ENCODE measurements at places on chromosomes 6 and 20.

GRCh38 chr20:37243937-37244571 is 17.6 kb downstream of the GHRH start:
- DNase-seq, result no peak

GRCh38 chr6:82363428-82364086 is at the start of gene TPBG:
TSS of gene TPBG (plus strand) at chr6:82363817. CDS start at chr6:82364962, 1,145 bp downstream.
- peak; percentile 79 for DNase-seq

DNA sequence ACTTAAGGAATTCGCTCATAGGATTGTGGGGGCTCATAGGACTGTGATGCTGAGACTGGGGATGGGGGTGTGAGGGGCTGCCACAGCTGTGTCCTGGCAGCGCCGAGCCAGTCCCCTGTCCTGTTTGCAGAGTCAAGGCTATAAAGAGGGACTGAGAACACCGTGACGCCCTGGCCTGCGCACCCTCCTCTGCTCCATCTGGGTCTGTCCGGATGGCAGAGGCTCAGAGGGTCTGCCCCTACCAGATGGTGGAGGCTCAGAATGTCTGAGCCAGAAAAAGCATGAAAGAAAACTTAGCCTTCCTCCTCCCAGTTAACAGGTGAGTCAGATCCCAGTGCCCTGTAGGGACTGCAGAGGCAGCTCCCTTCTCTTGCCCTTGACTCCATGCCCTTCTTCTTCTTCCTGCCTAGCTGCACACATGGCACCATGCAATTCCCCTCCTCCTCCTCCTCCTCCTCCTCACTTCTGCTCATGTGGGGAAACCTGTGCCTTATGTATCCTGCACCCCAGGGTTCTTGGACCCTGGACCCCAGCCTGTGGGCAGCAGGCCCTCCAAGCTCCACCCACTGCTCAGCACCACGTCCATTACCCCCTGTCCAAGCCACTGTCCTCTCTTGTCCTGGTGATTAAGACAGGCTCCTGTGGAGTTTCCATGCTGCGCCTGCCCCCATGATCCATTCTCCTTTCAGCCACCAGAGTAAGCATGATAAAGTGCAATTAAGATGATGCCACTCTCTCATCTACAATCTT is 410.0 kb upstream of the SULF2 start:
- DNase-seq, result no peak

DNA sequence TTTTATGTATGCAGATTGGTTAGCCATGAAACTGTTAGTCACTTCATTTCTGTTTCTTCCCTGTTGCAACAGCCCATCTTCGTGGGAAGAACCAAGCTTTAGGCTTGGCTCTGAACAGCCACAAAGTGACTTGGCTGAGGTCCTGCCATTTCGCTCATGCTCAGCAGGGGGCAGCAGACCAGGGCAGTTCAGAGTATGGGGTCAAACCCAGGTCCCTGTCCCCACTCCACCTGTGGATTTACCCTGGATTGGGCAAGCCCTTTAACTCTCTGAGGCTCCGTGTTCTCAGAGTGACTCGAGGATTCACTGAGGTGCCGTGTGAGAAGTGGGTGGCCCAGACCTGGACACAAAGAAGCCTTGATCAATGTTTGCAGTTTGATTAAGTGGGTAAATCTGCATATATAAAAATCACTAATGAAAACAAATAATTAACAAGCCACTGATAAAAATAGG is 19.8 kb upstream of the MAP1LC3A start:
- DNase-seq, result peak; percentile 63

DNA sequence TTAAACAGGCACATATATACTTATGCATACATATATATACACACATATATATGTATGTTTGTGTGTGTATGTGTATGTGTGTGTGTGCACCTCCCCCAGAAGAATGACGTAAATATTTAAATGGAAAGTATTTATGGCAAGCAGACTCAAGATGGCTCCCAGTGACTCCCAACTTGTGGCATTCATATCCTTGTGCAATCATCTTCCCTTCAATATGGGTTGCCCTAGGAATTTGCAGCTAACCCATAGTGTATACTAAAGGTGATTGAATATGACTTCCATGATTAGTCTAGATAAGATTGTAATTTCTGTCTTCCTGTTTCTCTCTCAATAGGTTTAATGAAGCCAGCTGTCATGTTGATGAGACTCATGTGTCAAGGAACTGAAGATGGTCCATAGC is 127.6 kb downstream of the TRDN start:
- no peak for DNase-seq

DNA sequence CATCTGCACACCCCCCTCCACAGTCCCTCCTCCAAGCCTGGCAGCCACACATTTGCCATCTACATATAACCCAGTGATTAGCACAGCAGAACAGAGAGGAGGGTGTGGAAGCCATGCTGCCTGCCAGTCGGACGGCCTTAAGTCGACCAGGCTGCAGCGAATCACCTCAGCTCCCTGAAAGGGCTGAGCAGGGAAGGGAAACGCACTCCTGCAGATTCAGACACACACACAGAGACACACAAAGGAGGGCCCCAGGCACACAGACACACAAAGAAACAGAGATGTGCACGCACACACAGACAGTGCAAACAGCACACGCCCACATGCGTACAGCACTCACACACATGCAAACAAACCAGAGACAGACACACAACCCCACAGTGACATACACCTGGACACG is 11.2 kb upstream of the SIRPA start:
- no peak for DNase-seq

DNA sequence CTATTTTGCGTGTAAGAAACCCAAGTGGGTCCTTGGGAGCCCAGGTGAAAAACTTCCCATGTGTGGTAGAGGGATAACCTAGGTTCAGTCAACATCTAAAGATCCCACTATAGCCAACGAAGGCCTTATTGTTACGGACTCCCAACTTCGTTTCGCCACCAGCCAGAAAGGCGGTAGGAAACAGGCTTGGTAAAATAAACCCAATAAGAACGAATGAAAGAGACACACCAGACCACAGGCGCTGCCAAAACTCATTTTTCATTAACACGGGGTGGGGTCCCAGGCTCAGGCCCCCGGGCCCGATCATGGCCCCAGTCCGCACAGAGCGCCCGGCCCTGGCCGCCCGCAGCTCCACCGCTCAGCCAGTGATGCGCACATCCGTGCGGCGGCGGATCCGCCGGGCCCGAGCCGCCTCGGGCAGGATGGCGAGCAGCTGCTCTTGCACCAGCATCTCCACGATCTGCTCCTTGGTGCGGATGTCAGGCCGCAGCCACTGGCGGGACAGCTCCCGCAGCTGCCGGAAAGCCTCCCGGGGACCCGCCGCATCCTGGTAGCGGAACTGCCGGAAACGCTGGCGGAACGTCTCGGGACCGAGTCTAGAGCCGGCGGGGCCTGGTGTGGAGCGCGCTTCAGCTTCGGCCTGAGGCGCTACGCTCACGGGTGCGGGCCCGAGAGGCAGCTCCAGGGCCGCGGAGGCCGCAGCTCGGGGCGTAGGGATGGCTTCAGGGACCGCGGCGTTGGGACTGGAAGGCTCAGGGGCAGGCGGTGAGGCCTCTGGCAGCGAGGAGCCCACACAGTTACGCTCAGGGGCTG is 709 bp downstream of the SCAND1 start:
- DNase-seq, result peak; percentile 54

- no peak for DNase-seq
Measured at GRCh38 chr20:48329676-48330664, 497.8 kb downstream of the PREX1 start.

- no peak for DNase-seq
Measured at GRCh38 chr6:21277601-21278374, 315.8 kb upstream of the SOX4 start.

GRCh38 chr6:115583290-115583689 is 477.4 kb downstream of the FRK start:
- no peak for DNase-seq

DNA sequence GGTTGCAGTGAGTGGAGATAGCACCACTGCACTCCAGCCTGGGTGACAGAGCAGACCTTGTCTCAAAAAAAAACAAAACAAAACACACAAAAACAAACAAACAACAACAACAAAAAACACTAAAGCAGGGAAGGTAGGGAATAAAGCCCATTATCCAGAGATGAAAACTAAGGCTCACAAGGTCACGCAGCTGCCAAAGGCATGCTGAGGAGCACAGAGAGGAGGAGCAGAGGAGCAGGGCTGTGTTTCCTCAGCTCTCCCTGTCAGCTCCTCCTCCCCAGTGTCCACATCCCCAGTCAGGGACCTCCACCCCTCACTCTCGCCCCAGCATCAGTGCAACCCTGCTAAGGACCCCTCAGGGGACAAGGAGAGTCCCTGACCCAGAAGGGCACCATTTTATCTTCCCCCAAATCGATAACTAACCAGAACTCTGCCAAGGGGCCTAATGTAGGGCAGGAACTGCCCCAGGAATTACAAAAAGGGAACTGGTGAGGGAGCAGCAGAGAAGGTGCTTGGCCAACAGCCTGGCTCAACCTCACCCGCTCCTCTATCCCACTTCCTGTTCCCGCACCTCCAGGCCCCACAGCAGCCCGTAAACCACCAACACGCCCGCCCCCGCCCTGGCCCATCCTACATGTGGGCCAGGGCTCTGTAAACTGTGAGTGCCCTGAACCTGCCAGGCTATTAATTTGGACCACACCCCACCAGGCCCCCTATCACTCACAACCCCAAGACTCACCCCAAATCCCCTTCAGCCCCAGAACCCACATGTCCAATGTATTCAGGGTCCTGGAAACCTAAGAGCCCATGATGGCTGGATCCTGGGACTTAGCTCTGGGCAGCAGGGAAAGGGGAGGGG is 9.0 kb downstream of the TEAD3 start:
- DNase-seq, result peak; percentile 69

GRCh38 chr20:21554376-21554890 is 40.6 kb upstream of the NKX2-2 start:
- DNase-seq, result no peak

DNA sequence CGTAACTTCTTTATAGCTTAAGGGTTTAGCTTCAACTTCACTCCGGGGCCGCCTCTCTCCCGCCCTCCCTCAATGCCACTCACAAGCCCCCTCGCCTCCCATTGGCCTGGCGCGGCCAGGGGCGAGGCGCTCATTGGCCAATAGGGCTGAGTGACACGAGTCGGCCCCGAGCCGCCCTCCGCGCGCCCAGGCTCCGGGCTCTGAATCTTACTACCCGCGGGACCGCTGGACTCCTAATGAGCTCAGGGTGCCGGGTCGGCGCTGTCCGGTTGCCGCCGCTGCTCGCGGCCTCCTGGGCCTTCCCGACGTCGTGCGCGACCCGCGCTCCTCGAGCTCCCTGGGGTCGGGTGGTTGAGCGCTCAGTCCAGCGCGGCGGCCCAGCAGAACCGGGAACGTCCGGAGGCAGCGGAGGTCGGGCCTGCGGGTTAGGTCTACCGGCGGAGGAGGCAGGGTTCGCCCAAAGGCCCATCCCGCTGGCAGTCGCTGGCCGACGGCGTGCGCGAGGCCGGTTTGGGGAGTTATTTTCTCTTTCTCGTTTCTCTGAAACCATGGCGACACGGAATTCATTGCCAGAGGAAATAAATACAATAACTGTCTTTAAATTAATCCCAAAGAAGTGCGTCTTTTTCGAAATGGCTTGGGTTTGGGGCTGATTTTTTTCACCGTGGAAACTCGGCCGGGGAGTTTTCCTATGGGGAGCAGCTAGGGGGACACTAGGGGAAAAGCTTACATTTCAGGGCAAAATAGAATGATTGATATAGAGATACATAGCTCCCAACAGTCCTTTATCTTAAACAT is at the start of gene SIM1:
TSS of gene SIM1 (minus strand) at position 19 of the 798 bp plus-strand sequence. CDS start 1,453 bp downstream, outside the sequence.
- no peak for DNase-seq

DNA sequence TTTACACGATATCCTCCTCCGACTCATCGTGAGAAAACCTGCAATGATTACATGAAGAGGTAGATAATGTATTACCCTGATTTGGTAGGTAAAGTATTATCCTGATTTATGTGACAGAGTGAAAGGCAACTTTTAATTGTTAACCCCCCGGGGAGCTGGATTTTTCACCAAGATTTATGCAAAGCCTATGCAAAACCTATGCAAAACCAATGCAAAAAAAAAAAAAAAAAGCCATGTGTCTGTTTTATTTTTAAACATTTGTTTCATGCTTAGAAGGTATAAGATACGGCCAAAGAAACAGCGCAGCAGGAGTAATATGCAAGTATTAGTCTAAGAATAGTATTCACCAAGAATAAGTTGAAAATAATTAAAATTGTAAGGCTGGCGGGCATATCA is 109.9 kb downstream of the IPCEF1 start:
- DNase-seq, result no peak

DNA sequence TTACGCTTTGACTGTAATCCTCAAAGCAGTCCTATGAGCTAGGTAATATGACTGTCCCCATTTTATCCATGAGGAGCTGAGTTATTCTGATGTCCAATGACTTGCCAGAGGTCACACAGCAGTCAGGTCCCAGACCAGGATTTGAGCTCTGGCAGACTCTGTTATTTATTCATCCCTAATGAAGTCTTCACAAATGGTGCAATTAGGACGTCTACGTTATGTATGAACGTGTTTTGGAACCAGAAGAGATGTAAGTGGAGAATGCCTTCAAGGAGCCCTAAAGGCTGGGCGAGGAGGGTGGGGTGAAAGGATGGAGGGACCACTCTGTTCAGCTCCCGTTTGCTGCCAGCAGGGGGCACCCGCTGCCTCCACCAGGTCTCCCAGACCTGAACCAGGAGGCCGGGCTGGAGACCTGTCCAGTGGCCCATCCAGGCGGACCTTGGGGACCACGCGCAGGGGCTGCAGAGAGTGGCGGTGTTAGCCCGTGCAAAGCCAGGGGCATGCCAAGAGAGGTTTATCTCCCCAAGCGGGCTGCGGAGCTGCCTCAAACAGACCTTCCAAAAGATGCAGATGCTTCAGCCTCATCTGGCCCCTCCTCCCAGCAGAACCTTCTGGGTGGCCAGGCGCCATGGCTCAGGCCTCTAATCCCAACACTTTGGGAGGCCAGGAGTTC is 15.2 kb upstream of the ZNF335 start:
- DNase-seq, result peak; percentile 74

GRCh38 chr6:164042212-164042611 is 627.7 kb downstream of the QKI start:
- no peak for DNase-seq

GRCh38 chr6:1767481-1768246 is 157.9 kb downstream of the FOXC1 start:
- peak; percentile 46 for DNase-seq

DNA sequence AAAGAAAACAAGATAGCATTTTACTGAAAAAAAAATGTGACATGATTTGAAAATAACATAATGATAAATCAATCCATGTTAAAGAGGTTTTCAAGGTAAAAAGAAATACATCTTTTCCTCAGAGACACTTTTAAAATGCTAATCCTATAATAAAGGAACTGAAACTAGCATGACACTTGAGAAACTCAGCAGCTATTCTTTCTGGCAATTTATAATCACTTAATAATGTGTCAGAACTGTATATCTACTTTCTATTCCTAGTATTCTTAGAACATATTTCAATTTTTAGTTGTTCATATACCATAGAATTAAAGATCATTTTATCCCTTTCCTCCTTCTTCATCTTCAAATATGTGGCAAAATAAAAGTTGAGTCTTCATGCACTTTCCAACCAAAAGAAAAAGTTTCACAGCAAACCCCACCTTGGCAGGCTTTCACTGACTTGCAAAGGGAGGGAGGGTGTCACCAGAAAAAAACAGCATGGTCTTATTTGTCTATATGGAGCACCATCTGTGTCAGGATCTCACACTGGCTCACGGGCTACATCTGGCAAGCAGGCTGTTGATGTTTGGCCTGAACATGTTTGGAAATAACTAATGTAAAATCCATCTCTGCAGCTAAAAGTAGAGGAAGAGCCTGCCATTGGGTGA is 48.5 kb downstream of the FHL5 start:
- no peak for DNase-seq

- peak; percentile 31 for DNase-seq
Measured at GRCh38 chr6:140379919-140380318, 1005.5 kb upstream of the CITED2 start.
